ENCODE measurements at places on chromosomes 3 and 15.
A peak's percentile ranks its signal among the peaks of the same experiment; 100 is the strongest.

- no peak for DNase-seq
Measured at GRCh38 chr3:20101041-20101440, 60.8 kb downstream of the KAT2B start.

- no peak for DNase-seq
Measured at GRCh38 chr3:57006179-57006657, 54.2 kb upstream of the SPATA12 start.

GRCh38 chr3:81837071-81837593, 75.7 kb upstream of the GBE1 start:
- no peak for DNase-seq

DNA sequence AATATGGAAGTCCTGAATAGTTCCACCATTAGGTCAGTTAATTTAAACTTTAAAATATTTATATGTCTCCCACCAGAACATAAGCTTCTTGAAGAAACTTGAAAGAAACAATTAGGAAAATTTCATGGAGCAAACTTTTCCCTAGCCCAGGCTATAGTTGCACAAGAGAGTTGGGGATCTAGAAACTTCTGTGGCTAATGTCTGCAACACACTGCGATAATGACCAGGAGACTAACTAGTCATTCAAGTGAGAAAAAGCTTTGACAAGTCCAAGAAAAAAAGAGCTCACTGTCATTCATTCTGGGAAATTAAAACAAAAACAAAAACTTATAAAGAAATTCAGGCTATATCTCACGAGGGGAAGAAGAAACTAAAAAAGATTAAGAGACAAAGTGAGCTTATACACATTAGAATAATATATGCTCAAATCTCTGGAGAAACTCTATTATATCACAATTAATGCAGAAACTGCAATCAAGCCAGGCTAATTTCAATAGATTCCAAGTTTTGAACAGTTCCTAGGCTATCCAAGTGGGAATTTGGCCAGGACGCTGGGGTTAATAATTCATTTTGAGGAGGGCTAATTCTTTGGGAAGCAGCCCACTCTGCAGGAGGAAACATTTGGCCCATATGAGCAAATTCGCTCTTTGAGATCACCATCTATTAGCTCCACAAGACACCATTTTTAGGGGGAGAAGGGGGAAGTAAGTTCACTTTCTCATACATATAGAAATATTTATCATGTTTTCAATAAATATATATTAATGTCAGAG, 134.6 kb downstream of the MEIS2 start:
- no peak for DNase-seq

- no peak for DNase-seq
Measured at GRCh38 chr3:117047951-117048705, 338.5 kb downstream of the TUSC7 start.

GRCh38 chr3:11565072-11565471, 78.6 kb downstream of the VGLL4 start:
- DNase-seq: no peak

- no peak for DNase-seq
Measured at GRCh38 chr15:82870727-82871320, 61.4 kb downstream of the WHAMM start.

- no peak for DNase-seq
Measured at GRCh38 chr3:161163297-161163696, 57.8 kb upstream of the NMD3 start.

- DNase-seq: no peak
Measured at GRCh38 chr3:79203144-79203519, 564.7 kb downstream of the ROBO1 start.

DNA sequence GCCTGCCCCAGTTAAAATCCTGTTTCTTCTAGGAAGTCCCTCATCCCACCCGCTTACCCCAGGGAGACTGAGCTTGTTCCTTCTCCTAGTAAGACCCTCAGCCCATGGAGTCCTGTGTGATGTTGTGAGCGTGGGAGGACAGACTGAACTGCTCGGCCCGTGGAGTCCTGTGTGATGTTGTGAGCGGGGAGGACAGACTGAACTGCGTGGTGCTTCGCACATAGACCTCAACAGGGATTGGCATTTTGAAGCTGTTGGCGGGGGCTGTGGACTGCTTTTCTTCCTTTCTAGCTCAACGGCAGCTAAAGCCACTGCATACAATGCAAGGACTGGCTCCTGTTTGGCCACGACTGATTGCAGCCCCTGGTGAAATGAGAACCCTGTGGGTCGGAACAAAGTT, 1.6 kb upstream of the SPTBN5 start:
- DNase-seq: no peak

- DNase-seq: no peak
Measured at GRCh38 chr15:37094333-37094914, 5.9 kb downstream of the MEIS2 start.

DNA sequence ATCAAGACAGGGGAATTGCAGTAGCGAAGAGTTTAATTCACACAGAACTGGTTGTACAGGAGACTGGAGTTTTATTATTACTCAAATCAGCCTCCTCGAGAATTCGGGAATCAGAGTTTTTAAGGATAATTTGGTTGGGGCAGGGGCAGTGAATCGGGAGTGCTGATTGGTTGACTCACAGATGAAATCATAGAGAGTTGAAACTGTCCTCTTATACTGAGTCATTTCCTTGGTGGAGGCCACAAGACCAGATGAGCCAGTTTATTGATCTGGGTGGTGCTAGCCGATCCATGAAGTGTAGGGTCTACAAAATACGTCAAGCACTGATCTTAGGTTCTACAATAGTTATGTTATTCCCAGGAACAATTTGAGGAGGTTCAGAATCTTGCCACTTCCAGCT, 5.3 kb upstream of the ZNF770 start:
- no peak for DNase-seq

DNA sequence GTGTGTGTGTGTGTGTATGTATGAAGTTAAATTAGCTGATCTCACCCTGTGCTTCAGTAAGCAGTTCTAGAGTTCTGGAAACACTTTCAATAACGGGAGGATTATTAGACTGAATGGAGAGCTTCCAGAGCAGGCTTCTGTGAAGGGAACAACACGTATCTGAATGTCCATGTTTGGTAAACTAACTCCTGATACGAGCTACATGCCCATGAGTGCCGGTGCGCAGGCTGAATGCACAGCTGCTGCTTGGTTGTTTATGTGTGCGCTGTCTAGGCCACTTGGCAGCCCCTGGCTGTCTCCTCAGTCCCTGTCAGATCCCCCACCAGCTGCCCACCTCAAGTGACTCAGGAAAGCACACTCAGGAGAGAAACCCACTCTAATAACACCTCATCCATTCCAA, 137.0 kb downstream of the EPHB1 start:
- no peak for DNase-seq

DNA sequence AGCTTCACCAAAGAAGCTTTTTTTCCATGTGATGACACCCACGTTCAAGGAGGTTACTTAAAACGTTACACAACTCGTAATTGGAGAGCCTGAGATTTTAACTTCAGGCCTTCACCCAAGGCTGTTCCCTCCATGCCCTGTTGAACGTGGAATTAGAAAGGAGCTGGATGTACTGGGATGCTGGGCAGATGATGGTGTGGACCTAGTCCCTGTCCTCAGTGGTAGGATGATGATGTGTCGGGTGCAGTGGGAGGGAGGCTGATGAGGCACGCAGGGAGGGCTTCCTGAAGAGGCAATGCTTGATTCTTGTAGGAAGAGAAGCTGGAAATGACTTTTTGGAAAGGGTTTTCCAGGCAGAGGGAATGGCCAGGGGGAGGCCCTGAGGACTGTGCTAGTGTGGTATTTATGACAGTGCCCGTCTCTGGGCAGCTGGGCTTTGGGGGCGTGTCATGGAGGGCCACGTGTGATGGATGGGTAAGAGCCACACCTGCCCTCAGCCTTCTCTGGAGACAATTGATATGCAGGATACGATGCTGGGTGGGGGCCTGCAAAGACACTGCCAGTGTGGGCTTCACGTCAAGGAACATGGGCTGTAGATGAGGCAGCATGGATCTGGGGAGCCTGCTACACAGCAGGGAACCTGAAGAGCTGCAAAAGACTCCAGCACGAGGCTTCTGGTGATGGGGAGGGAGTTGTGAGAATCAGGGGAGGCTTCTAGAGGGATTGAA, 15.3 kb downstream of the SYNM start:
- DNase-seq: no peak

- DNase-seq: no peak
Measured at GRCh38 chr3:12371525-12372140, 82.8 kb downstream of the PPARG start.

GRCh38 chr15:72492733-72493132, 18.6 kb downstream of the ARIH1 start:
- DNase-seq: no peak

GRCh38 chr15:39304201-39304841, 276.6 kb upstream of the THBS1 start:
- DNase-seq: no peak

DNA sequence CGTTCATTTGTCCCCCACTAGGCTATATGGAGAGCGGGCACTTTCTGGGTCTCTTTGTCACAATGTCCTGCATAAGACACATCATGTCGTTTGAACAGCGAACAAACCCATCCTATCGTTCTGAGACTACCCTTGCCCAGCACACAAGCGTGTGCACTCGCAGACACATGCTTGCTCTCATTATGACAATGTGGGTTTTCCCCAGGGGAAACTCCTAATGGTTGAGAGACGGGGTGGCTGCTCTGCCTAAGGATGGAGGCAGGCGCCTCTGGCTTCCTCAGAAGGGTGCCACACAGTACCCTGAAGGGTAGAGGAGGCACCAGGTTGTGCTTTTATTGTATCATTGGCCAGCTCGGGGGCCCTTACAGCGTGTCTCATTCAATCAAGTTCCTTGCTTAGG, 51.0 kb upstream of the MYZAP start:
- no peak for DNase-seq

DNA sequence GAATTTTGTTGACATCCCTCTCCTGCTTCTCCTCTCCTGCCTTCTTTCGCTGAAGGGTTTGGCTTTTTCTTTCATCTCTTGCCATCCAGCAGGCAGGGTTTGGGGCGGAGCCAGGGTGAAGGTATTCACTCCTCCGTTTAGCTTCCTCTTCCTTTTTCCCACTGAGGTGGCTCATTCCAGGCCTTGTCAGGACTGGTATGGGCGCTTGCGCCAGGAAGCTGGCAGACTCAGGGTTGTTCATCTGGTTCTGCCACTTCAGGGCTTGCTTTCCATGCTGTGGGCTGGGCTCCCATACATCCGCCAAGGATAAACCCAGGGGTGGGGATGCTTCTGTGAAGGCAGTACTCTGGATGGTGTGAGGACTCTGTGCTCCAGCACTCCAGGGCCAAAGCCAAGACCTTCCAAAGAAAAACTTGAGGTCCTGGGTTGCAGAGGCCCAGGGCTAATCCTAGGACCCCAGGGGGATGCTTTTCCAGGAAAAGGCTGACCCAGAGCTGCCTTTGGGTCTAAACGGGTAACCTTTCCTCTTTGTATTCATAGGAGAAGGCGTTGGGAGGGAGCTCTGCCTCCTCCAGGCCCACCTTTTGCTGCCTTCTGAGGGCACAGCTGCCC, 7.7 kb upstream of the AMOTL2 start:
- DNase-seq: no peak

DNA sequence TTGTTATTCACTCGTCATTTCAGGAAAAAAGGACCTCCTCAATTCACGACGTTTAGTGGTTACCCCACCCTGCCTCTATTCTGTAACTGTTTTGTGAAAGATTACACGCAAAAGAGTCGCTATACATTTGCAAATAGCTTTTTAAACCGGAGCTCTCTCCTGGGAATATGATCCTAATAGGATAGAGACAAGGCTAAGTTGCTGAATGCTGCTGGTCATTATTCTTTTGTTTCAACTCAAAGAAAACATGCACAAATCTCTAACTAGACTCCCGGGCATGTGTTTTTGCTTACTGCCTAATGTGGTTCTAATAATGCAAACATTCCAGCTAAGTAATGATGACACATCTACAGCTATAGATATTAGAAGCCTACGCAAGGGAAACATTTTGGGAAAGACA, 214.6 kb upstream of the MDFIC2 start:
- no peak for DNase-seq

DNA sequence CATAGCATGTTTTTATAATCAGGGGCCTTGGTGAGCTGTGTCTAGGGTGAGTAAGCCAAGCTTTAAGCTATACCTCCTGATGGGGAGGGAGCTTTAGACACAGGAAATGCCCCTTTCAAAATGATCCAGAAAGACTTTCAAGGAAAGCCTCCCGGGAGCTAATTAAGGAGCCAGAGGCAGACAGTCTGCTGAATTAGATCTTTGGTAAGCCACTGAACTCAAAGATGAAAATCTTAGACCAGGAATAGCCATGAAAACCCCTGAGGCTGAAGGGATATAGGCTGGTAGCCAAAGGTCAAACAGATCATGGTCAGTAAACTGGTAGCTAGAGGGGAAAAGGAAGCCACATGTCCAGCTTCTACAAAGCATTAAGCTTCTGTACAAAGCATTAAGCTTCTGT, 42.7 kb upstream of the GAP43 start:
- DNase-seq: no peak

DNA sequence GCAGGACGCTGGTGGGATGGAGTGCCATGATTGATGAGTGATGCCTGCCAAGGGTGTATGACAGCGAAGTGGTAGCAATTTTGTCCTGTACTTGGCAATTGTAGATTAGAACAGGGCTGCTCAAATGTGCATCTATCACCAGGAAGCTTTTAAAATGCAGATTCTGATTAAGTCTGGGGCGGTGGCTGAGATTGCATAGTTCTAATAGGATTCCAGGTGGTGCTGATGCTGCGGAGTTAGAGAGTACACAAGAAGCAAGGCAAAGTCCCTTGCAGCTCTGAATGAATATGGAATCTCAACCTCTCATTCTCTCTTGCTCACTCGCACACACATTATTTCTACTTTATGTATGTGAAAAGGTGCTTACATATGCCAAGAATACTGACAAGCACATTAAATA, 670.4 kb downstream of the FHIT start:
- DNase-seq: no peak

GRCh38 chr3:108065096-108065495, 25.7 kb downstream of the CD47 start:
- no peak for DNase-seq

DNA sequence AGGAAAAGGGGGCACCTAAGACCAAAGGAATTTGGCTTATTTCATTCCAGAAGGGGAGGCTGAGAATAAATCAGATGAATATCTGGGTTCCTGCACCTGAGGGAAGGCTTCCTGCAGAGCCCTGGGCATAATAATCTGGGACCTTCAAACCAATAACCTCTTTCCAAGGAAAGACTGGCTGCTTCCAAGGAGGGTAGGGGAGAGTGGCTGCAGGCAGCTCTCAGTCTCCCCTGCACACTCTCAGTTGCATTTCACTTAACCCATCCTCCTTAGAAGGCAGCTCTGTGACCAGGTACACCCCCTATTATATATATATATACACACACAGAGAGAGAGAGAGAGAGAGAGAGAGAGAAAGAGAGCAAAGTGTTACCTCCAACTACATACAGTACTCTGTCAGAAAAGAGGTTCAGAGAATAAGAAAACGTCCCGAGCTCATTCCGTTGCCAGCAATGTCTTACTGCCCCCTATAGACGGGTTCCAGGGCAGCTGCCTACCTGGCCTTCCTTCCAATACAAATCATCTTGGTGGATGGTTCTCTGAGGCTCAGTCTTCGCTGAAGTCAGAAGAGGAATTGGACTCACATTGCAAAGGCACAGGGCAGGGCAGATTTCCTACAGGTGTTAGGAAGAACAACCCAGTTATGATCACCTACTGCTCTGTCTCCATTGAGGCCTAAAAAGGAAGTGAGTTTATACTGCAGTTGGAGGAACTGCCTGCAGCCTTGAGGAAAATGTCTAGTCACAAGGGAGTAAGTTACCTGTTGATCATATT, 26.1 kb downstream of the CAPN3 start:
- peak; percentile 34 for DNase-seq
